GM12878 (cell line): ENCODE measurements at places on chromosomes 3 and 15. TPM values are rescaled to one million over a fixed set of nuclear protein-coding genes. Genes with fewer than 3 reads are reported as not detected.

GPR27 gene
- total RNA-seq = not detected in 2 replicates

PRTG gene
- total RNA-seq = 0.03 TPM in 1 of 2 replicates, not detected in the other

MYZAP gene
- not detected in 2 replicates for total RNA-seq

SETD2 gene
- 36.3 and 39.3 TPM in 2 replicates for total RNA-seq

CHL1 gene
- 1.9 and 2.2 TPM in 2 replicates for total RNA-seq
